ENCODE measurements at places on chromosomes 12 and 14.
A peak's percentile ranks its signal among the peaks of the same experiment; 100 is the strongest.

- no peak for DNase-seq
Measured at GRCh38 chr12:95942101-95942523, 302 bp downstream of the CCDC38 start.

GRCh38 chr14:33467971-33468370, 482.9 kb downstream of the EGLN3 start:
- DNase-seq: no peak

DNA sequence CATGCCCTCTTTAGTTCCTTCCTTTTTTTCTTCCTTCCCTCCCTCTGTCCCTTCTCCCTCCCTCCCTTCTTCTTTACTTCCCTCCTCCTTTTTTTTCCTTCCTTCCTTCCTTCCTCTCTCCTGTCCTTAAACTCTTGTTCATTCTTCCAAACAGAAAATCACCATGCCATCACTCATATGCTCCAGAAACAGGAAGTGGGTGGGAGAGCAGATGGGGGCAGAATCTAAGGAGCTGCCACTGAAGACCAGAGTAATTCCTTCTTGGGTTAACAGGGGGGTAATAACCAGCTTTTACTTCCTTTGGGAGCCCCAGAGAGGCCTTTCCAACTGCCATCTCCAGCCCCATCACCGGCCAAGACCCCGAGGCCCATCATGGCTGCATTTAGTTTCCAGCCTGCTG, 51.2 kb downstream of the SVOP start:
- no peak for DNase-seq

DNA sequence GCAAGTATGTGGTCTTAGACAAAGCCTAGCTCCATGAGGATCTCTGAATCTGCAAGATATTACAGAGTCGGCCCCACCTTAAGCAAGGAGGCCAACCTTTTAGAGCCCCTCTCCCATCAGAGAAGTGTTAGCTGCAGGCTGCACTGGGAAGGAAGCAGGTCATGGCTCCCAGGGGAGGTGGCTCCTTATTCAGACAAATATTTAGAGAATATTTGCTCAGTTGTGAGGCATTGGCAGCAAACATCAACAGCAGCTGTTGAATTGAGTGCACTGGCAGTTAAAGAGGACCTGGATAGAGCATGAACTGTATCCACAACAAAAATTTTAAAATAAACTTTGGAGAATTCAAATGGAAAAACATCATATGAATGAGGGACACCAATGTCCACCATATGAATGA, 44.7 kb downstream of the FSCB start:
- DNase-seq: no peak

GRCh38 chr12:124026755-124027745, 54.0 kb downstream of the ZNF664 start:
- DNase-seq: no peak

GRCh38 chr12:117695956-117696355, 272.8 kb downstream of the KSR2 start:
- no peak for DNase-seq

DNA sequence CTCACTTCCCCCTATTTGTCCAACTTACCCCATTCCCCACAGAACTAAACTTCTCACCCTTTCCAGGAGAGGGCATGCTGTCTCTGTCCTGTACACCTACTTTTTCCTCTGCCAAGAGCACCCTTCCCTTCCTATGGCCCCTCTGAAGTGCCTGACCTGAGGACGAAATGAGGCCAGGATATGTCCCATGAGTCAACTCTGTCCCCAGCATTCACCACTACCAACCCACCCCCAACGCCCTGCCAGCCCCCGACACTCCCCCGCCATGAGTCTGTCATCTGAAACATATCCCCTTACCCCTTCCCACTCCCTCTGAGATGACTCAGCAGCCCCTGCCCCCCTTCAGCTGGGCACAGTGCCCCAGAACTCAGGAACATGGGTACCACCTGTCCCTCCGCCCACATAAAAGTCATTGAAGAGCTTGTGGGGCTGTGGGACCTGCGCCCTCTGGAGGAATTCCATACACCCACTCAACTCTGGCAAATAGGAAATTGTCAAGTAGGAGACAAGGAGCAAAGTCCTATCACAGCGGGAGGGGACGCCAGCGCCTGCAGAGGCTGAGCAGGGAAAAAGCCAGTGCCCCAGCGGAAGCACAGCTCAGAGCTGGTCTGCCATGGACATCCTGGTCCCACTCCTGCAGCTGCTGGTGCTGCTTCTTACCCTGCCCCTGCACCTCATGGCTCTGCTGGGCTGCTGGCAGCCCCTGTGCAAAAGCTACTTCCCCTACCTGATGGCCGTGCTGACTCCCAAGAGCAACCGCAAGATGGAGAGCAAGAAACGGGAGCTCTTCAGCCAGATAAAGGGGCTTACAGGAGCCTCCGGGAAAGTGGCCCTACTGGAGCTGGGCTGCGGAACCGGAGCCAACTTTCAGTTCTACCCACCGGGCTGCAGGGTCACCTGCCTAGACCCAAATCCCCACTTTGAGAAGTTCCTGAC, 26.3 kb downstream of the ITGA7 start:
- peak; percentile 97 for DNase-seq

DNA sequence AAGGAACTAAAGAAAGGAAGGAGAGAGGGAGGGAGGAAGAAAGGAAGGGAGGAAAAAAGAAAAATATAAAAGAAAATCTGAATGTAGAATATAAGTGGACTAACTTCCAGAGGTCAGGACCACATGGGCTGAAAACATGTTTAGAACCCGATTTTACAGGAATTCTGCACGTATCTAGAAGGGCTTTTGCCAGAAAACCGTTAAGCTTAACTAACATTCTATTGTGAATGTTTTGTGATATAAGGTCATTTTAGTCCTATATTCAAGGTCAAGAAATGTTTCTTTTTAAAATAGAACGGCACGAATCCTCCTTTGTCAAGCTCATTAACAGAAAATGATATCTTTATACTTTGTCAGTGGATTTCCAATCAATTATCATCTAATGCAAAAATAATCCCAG, 13.1 kb downstream of the PTCSC3 start:
- DNase-seq: no peak

GRCh38 chr12:124519746-124520145, 47.7 kb downstream of the NCOR2 start:
- DNase-seq: no peak

- DNase-seq: no peak
Measured at GRCh38 chr14:60245380-60246177, 3.4 kb upstream of the PPM1A start.

DNA sequence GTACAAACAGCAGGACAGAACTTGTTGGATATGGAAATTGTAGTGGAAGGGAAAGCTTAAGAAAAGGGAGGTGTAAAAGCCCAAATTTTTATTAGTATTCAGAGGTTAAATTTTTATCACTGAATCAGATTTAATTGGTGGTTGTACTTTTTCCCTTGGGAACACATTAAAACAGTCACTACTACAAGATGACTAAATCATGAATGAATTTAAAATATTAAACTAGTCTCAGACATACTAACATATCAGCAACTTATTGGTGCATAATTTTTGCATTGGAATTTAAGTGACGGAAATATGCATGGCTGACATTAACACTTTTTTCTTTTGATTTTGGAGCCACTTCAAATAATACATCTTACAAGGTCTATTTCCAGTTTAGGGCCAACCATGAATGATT, 27.6 kb downstream of the SAMD4A start:
- DNase-seq: no peak

DNA sequence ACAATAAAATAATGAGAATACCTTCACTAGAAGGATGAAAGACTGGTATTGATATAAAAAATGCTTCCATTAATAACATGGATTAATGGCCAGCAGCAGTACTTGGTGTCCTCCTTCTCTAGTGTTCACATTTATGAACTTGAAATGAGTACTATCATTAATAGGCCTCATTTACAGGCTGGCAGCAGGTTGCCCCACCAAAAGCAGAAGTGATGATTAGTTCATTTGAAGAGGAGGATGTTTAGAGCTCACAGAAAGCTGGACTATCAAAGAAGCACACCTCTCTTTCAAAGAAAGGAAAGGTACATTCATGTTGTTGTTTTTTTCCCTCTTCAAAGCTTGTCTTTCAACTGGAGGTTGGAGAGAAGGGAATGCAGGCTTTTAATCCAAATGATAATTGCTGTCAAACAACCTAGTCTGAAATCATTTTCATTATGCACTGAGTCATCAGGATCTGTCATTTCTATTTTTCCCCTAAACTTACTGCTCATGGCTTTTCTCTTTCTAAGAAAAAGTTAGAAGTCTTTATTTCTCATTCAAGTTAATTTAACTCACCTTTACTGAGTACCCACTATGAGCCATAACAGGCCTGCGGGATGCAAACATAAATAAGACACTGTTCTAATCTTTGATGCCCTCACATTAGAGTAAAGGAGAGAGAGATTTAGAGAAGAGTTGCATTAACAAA, 157.9 kb upstream of the GRIP1 start:
- DNase-seq: no peak

DNA sequence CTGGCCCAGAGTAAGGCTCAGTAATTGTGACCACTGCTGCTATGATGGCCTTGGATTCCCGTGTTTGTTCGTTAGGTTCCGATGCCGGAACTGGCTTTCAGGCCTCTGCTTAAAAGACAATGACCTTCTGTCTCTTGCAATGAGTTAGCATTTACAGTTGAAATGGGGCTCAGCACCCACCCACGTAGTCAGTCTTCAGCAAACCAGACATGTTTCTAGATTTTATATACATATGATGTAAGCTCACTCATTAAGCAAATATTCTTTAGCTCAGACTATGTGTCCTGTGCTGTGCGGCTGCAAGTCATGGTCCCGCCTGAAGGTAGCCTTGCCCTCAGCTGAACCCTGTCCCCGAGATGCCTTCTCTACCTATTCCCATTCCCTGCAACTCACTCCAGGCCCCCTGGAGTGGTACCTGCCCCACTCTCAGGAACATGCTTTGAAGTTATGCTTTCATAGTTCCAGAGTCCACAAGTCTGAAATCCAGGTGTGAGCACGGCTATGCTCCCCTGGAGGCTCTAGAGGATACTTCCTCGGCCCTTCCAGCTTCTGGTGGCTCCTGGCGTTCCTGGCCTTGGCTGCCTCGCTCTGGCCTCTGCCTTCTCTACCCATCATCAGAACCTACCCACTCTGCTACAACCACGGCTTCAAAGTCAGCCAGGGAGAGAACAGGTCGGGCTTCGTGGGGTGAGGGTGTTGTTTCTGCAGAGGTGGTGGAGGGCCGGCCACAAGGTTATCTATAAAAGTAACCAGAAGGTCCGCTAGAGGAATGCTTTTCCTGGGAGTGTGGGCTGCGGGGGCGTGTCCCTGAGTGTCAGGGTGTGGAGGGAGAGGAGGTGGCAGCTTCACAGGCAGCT, 157.8 kb downstream of the RBM19 start:
- no peak for DNase-seq

GRCh38 chr12:21826618-21826910, 52.1 kb upstream of the KCNJ8 start:
- DNase-seq: no peak

- no peak for DNase-seq
Measured at GRCh38 chr12:89299417-89299816, 52.9 kb downstream of the DUSP6 start.

GRCh38 chr14:70096866-70097265, 91.9 kb downstream of the SLC8A3 start:
- DNase-seq: no peak

DNA sequence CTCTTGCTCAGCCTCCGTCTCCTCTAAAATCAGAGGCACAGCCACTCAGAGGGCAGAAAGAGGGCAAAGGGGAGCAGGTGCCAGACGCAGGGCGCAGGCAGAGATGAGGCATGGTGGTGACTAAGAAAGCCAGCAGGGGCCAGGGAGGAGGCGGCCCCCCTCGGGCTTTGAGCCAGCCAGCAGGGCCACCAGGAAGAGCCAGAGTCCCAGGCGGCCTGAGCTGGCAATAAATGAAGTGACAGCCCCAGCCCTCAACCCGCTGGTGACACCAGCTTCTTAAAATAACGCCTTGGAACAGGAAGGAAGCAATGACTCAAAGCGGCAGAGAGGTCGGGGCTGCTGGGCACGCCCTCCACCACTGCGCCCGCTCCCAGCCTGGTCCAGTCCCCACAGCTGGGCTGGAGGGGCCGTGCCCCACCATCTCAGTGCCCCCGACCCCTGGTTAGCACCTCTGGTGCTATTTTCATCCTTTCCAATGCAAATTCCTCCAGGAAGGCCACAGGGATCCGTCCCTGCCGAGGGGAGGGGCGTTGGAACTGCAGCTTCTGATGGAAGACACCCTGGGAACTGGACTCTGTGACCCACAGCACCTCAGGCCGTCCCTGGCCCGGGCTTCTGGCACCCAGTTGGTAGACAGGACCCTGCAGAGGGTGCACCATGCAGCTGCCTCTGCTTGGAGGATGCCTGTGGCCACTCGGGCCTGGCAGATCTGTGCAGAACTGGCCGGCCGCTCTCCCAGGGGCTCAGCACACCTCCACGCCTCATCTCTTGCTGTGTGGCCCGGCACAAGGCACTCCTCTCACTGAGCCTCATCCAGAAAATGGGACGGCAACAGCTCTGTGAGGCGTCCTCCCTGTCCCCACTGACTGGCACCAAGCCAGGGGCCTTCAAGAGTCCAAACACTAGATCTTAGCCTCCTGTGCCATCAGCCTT, 113.7 kb downstream of the NCOR2 start:
- DNase-seq: peak; percentile 78

DNA sequence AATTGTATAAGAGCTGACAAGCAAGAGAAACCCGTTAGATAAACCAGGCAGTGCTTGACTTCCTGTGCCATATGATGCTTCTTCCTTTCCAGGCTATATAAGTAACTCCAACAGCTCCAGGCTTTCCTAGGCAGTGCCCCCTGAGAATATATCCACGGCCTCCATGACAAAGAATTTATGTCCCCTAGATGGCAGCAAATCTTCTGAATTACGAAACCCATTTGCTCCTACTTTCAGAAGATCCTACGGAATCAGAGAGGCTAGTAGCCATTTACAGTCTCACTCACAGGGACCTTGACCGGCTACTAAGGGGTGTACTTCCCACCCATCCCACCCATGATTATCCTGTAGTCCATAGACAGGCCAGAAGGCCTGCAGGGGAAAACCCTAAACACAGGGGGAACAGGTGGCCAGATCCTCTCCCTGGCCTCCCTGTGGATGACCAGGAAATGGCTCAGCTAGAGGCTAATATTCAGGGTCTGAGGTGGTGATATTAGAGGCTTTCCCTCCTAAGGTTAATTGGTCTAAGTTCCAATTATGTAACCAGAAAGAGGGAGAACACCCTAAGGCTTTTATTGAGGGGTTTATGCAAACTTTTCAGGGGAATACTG, 77.2 kb upstream of the DCD start:
- peak; percentile 49 for DNase-seq

GRCh38 chr12:96134200-96134599, 60.0 kb upstream of the ELK3 start:
- no peak for DNase-seq
